ENCODE measurements at places on chromosomes 12 and 14.
A peak's percentile ranks its signal among the peaks of the same experiment; 100 is the strongest.

- no peak for DNase-seq
Observed at GRCh38 chr12:94602024-94602423, 48.3 kb downstream of the TMCC3 start.

GRCh38 chr12:50251619-50252252, 31.6 kb downstream of the LIMA1 start:
- DNase-seq: no peak

DNA sequence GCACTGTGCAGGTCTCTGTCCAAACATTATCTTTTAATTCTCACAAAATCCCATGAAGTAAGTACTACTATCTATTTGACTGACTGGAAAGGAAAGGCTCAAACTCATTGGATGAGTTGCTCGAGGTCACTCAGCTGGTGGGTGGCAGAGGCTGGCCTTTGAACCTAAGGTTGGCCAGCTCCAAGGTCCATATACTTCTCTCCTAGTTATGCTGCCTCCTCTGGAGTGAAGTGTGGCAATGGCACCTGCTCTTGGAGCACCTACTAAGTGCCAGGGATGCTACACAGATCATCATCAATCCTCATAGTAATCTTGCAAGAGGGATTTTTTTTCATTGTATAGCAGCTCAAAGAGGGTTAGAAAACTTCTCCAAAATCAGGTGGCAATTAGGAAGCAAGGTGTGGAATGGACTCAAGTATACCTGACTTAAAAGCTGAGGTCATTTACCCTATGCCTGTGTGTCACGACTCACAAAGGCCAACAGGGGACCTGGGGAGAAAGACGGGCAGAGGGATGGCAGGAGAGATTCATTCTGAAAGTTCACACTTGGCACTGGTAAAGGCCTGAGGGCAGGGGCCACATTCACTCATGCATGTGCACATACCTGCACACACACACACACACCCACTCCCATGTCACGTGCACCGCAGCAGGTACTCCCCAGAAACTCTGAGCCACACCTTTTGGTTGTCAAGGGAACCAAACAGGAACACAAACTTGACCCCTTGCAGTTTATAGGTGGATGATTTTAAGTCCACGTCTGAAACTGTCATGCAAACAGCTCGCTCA, 146.4 kb downstream of the FOXN3 start:
- peak; percentile 28 for DNase-seq

DNA sequence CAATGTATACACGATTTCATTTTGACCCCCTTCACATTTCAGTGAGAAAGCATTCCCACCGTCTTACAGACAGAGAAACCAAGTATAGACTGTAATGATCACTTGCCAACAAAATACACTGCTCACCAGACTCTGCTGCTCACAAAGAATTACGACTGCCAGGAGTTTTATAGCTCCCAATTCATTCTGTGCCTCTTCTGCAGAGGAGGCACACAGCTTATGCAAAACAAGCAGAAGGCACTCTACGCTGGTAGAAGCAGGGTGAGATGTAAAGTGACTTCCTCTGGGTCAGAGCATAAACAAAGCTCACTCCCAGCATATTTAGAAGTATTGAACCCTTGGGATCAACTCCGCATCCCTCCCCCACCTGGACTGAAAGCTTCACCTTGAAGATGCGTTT, 14.6 kb downstream of the SPTB start:
- no peak for DNase-seq

- DNase-seq: no peak
Observed at GRCh38 chr14:90577661-90578282, 180.9 kb downstream of the CALM1 start.

GRCh38 chr12:30824311-30824710, 69.6 kb upstream of the CAPRIN2 start:
- DNase-seq: no peak

GRCh38 chr12:72054511-72054910, 115.9 kb downstream of the TPH2 start:
- no peak for DNase-seq

DNA sequence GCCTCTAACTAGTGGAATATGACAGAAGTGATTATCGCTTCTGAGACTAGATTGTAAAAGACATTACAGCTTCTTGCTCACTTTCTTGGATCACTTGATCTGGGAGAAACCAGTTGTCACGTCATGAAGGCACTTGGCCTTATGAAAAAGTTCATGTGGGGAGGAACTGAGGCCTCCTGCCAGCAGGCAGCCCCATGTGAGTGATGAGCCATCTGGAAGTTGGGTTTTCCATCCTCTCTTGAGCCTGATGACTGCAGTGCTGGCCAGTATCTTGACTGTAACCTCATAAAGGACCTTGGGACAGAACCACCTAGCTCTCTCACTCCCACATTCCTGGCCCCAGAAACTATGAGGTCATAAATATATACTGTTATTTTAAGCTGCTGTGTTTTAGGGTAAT, 28.0 kb downstream of the TTLL5 start:
- DNase-seq: no peak

All from activated B cell treated with CpG ODN at 0.5 μM for 24 hours (primary cell).